ENCODE measurements at places on chromosomes 13 and 19.

DNA sequence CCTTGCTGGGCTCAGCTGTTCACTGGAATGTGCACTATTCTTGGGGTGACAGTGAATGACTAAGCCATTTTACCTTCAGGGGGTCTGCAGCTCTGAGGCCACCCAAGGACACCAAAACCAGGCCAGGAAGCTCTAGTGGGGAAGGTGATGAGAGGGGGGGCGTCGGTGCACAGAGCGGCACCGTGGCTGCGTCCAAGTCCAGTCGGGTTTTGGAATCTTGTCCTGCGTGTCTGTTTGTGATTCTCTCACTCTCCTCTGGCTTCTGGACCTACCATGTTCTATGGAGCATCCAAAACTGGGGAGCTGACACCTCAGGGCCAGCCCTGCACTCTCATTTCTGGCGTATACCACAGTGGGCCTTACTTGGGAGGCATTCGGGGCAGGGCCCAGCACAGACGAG, 92.1 kb downstream of the RGCC start:
- DNase-seq = no peak

GRCh38 chr19:15570420-15570819, 44.6 kb upstream of the CYP4F8 start:
- no peak for DNase-seq

GRCh38 chr19:40995355-40995754, 4.3 kb downstream of the CYP2B6 start:
- no peak for DNase-seq

DNA sequence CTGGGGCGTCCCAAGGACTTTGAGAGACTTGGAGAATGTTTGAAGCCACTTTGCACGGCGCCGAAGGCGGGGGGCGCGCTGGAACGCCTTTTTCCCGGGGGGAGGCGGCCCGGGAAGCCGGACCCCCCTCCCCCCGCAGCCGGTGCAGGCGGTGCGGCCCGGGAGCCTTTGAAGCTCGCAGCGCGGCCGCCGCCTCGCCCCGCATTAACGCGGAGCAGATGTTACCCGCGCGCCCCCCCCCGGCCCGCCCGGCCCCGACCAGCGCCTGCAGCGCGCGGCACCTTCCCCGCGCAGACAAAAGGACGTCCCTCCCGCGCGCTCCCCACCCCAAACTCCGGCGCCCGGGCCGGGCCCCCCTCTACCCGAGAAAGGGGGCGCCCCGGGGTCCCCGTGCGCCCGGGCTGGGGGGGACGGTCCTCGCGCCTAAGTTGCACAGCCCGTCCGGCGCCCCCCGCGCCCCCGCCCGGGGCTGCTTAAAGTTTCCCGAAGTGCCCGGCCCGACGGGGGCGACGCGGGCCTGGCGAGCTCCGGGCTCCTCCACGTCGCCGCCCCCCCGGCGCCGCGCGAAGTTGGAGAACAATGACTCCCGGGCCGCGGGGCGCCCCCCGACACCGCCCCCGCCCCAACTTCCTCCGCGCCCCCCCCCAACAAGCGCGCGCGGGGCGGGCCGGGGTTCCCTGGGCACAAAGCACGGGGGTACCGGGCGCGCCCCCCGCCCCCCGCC, 685 bp downstream of the TCF3 start:
- no peak for DNase-seq

DNA sequence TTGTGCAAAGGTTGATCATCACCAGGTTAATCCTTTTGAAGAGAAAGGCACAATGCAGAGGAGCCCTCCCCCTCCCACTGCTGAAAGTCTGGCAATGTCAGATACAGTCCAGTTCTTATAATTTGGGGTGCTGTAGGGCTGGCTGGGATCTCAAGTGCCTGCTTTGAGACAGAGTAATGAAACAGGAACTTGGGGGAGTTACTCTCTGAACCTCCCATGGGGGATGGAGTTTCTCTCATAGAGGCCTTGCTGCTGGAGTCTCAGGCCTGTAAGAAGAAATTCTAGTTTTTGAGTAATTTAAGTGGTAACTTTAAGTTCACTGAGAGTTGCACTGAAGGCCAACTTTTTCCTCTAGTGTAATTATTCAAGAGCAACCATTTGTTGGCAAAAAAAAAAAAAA, 410.5 kb downstream of the KCNRG start:
- no peak for DNase-seq

DNA sequence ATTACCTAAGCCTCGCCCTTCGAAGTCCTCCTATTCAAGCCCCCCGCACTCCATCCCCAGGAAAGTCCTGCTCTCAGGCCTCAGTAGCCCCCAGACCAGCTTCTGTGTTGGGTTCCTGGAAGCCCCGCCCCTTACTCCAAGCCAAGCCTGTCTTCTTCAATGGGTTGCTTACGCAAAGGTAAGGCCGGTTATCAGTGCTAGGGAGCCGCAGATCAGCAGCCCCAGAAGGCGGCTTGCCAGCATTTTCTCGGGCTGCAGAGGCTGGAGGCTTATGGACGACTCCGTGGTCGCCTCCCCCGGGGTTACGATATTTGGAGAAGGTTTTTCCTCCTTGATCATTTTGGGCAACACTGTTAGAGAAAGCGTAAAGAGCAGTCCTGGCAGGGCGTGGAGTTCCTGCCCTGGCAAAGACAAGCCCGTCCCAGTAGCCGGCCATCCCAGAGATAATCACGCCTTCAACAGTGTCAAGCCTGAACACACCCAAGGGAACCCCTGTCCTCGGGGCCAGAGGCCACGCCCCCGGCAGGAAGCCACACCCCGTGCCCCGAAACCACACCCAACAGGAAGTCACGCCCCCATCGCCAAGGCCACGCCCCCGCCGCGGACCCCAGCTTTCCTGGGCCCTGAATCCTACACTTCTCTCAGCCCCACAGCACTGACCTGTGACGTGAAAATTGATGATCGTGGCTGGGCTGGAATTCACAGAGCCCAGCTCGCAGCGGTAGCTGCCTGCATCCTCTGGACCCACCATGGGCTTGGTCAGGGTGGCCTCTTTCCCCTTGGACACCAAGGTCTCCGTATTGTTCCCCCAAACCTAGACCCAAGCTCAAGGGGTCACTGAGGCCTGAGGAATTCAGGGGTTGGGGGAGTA, 954 bp upstream of the RASIP1 start:
- DNase-seq = no peak

DNA sequence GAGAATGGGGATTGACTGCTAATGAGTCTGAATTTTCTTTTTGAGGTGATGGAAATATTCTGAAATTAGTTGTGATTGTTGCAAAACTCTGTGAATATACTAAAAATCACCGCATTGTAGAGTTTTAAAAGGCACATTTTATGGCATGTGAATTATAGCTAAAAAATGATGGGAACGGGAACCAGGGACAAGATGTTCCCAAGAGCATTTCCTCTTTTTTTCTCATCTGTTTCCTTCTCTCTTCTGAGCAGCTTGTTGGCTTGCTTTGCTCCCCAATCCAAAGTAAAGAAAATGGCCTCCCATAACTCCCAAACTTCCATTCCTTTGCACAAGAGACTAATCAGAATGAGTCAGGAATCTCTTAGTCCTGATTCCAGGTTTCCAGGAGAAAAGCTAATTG, 459.2 kb downstream of the TSHZ3 start:
- no peak for DNase-seq

DNA sequence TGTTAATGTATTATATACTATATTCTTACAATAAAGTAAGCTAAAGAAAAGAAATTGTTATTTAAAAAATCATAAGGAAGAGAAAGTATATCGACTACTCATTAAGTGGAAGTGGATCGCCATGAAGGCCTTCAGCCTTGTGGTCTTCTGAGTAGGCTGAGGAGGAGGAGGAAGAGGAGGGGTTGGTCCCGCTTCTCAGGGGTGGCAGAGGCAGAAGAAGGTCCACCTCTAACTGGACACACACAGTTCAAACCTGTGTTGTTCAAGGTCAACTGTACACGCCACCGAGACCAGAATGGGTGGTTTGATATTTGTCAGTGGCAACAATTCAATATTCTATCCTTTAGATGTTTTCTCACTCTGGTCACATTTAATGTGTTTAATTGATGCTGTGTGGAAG, 67.2 kb downstream of the ALOX5AP start:
- no peak for DNase-seq

GRCh38 chr13:97723655-97724054, 229.8 kb upstream of the IPO5 start:
- no peak for DNase-seq

DNA sequence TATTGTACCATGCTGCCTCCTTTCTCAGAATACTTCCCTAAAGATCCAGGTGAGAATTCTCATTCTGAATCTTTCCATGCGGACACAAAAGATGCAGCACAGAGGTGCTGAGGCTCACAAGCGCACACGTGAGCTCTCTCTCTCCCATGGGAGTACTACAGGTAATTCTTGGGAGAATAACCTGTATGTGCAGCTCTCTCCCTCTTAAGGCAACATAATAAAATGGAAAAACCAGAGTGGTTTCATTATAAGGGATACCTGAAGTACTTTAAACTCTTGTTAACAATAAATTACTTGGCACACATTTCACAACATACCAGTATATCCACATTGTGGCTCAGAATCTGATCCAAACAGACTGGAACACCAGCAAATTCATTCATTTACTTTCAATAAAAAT, 40.4 kb downstream of the INTS6 start:
- DNase-seq = no peak

DNA sequence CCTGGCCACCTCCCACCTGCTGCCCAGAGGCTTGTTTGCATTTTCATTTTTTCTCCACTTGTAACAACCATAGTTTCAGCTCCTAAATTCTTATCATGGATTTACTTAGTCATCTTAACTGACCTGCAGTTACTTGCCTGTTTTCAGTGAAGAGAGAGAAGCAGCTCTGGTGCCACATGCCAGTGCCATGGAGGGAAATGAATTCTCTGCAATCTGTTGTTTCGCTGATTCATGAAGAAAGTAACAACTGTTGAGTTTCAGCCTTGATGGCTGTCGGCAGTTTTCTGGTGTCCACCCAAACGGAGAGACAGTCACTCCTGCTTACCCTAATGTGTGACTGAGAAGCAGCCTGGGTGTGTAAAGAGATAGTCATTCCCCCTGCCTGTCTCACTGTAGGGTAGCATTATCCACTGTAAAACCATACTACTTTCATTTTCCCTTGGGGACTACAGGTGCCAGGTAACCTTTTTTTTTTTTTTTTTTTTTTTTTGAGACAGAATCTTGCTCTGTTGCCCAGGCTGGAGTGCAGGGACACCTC, 116.1 kb downstream of the DNAJC3 start:
- no peak for DNase-seq

DNA sequence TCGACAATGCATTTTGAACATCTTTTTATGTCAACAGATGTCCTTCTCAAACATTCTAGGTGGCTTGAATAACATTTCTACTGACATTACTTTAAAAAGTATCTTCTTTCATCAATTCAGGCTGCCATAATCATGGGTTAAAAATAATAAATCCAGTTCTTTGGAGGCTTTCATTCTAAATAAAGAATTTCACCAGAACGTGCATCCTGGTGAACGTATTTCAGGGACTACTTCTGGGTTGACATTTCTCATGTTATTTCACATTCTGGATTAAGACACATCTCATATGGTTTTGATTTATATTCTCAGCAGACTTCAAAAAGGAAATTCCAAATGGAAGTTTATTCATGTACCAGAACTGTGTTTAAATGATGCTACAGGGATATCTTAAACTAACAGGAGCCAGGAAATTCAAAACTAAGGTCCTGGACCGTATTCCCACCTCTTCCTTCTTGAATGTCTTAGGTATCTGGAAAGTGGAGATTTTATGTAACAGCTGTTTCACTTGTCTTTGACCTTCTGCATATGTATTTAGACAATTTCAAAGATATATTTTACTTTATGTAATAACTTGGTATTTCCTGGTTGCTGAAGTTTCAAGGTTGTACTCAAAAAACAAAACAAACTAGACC, 107.2 kb downstream of the STARD13 start:
- DNase-seq = no peak

GRCh38 chr13:24661713-24662112, 18.5 kb upstream of the ATP12A start:
- no peak for DNase-seq

- no peak for DNase-seq
Observed at GRCh38 chr13:93279982-93280381, 53.4 kb downstream of the GPC6 start.

GRCh38 chr13:32911506-32911905, 104.7 kb upstream of the KL start:
- DNase-seq = no peak

DNA sequence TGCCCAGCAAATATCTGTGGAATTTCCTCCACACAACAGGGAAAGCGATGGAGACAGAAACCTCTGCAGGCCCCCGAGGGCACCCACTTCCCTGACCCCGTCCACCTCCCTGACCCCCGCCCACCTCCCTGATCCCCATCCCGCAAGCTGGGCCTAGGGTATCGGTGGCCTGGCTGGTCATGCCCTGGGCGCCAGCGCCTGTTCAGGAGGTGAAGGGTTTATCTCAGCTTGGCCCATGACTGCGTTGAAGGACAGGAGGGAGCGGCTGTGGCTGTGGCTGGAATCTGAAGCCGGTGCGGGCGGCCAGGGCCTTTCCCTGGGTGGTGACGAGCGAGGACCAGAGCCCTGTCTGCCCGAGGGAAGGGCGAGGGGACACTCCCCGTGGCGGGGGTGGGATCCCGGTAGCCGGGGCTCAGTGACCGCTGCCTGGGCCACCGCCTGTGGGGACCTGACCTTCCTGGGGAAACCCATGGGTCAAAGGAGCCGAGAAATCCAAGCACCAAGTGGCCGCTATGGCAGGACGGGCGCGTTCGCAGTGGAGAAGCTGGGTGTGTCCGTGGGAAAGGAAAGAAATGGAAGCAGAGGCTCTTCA, 20.7 kb downstream of the GAS6 start:
- DNase-seq = no peak

DNA sequence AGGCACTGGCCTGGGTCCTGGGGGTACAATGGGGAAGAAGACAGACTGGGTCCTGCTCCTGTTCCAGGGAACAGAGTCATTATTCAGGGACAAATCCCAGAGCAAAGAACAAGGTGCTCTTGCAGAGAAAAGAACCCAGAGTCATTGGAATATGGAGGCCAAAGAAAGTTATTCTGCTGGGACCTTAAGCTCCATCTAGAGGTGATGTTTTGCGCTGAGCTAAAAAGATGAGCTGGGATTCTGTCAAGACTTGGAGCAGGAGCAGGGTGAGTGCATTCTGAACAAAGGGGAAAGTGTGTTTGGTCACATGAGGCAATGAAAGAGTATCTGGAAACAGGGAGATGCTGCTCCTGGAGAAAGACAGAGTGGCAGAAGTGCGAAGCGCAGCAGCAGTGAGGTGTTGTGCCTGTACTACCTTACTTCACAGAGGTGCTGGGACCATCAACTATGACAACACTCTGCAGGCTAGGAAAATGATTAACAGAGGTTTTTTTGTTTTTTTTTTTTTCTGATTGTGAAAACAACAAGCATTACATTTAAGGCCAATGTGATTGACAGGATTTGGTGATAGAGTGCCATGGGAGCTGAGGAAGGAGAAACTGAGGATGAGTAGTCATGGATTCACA, 95.3 kb upstream of the TNFSF11 start:
- DNase-seq = no peak
